ENCODE measurements at places on chromosomes 5 and 9.

DNA sequence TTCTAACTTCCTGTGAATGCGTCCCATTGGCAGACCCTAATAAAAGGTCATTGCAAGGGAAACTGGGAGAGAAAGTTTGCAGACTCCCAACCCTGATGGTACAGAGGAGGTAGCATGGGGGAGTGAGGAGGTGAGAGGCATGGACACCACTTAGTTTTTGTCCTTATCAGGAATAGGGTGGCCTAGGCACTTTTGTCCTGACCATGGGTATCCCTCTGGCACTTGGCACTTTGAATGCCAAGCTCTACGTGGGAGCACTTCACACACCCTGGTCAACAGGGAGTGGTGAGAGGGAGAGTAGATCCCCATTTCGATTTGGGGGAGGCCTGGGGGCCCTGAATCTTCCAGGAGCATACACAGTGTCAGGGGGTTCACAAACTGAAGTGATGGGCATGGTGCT is 75.6 kb upstream of the SH3PXD2B start:
- no peak for DNase-seq

GRCh38 chr9:111050819-111051218 is 12.5 kb upstream of the LPAR1 start:
- DNase-seq, result peak; percentile 40

DNA sequence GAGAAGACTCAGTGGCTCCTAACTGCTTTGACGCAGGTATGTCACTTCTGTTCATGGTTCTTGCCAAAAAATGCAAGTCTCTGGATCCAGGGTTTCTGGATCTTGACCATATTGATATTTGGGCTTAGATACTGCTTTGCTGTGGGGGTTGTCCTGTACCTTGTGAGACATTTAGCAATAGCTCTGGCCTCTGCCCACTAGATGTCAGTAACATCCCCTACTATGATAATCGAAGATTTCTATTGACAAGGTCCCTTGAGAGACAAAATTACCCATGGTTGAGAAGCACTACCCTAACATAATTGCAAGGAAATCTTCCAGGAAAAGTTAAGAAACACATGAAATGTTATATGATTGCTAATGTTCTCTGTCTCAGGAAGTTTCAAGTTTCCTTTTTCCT is 285.4 kb downstream of the TMEM232 start:
- peak; percentile 31 for DNase-seq

- no peak for DNase-seq
Measured at GRCh38 chr5:156927545-156927944, 35.5 kb downstream of the TIMD4 start.

DNA sequence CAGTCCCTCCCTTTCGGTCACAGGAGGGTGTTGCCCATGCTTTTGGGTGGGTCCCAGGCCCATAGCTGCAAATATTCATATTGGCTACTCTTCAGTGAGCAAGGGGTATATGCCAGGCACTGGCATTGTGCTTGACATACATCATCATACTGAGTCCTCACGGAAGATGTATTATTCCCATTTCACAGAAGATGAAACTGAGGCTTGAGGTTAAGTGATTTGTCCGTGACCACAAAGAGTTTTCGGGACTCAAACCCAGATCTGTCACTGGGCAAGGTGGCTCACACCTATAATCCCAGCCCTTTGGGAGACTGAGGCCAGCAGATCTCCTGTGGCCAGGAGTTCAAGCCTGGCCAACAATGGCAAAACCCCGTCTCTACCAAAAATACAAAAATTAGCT is 6.5 kb upstream of the FGFR4 start:
- DNase-seq, result no peak

GRCh38 chr5:177369645-177370440 is 12.1 kb downstream of the RGS14 start:
- DNase-seq, result no peak

- DNase-seq, result peak; percentile 16
Measured at GRCh38 chr5:53994148-53994547, 316.2 kb downstream of the ARL15 start.

DNA sequence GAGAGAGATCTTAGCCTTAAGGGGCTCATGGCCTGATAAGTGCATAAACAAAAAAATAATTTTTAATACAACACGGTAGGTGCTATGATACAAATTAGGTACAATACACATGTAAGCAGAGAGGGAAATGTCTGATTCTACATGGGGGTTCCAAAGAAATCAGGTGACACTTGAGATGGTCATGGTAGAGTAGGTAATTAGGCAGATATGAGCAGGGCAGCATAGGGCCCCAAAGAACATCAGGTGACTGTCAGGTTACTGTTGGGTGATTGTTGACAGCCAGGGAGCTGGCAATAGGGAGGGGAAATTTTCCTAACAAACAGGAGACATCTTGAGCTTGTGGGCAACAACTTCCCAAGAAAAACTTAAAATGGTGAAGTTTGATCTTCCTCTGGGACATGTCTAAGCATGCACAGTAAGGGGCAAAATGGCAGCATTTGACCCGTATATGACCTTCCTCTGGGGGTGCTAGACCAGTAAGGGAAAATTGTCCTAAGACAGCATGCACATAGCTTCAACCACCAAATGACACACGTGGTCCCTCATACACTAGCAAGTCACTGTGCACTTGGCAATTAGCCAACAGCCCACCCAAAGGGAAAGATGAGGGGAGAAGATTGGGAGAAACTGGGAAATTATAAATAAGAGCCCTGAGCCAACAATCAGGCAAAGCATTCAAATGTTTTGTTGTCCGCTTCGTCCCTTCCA is 37.3 kb upstream of the TENT4A start:
- DNase-seq, result no peak

DNA sequence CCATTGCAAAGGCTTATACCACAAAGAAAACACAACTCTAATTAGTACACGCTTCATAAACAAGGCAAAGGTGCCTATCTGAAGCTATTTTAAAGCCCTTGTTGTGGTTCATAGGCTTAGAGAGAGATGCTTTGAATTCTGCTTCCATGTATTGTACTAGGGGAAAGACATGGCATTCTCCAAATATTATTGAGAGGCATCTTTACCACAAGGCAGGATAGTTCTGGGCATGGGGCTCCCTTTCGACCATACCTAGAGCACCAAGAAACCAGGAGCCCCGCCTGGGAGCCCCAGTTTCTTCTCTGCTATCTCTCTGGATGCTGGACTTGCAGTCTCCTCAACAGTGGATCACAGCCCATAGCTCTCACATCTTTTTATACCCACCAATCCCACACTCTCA is 93.7 kb downstream of the NFIB start:
- DNase-seq, result no peak

- no peak for DNase-seq
Measured at GRCh38 chr9:38066914-38067858, 1.8 kb downstream of the SHB start.

GRCh38 chr9:97640325-97640724 is 6.7 kb downstream of the NCBP1 start:
- DNase-seq, result no peak

DNA sequence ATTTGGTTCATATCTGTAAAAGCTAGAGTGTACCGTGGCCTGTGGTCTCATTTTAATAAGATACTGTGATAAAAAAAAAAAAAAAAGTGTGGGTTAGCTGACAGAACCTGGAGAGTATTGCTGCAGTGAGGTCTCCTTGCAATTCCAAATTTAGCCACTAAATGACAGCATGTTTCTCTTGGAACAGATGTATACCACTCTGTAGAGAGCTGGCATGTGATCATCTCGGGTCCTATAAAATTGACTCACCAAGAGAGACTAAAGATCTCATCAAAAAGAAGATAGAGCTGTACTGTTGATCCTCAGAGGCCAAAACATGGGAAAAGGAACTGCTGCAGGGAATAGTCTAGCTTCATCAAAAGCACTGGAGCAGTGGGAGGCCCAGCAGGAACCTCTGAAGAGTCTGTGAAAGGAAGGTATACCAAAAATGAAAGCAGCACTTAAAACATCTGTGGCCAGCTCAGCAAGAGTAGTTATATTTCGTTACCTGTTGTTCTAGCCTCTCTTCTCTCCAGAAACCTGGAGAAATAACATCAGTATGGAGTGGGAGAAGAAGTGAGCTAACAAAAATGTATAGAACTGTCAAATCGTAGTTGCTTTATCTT is 826.8 kb downstream of the EFNA5 start:
- peak; percentile 26 for DNase-seq

Measured in RWPE1 (cell line).